ENCODE measurements at places on chromosomes 6 and 20.
A peak's percentile ranks its signal among the peaks of the same experiment; 100 is the strongest.

DNA sequence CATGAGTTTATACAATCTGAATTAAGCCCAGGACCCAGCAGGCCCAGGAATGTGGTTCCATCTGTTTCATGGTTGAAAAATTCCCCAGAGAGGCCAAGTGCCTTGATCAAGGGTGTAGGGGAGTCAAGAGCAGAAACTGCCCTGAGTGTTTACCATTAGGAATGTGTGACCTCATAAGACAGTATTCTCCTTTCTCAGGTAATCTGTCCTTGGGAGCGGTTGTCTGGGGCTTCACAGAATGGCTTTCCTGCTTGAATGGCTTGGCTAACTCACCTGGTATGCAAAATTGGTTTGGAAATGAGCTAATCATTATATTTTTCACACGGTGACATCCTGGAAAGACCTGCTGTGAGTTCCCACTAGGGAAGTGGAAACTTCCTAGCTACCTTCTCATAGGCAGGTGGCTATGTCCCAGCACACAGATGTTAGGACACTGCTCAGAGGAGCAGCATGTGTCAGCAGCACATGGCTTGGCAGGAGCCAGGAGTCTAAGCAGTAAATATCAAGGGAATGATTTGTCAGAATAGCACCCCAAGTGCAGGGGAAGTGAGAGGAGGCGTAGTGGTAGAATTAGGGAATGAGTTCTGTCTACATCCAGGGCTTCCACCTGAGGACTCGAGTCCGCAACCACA, 17.7 kb downstream of the CLIC5 start:
- no peak for DNase-seq

GRCh38 chr6:100101644-100102043, 107.6 kb upstream of the MCHR2 start:
- no peak for DNase-seq

DNA sequence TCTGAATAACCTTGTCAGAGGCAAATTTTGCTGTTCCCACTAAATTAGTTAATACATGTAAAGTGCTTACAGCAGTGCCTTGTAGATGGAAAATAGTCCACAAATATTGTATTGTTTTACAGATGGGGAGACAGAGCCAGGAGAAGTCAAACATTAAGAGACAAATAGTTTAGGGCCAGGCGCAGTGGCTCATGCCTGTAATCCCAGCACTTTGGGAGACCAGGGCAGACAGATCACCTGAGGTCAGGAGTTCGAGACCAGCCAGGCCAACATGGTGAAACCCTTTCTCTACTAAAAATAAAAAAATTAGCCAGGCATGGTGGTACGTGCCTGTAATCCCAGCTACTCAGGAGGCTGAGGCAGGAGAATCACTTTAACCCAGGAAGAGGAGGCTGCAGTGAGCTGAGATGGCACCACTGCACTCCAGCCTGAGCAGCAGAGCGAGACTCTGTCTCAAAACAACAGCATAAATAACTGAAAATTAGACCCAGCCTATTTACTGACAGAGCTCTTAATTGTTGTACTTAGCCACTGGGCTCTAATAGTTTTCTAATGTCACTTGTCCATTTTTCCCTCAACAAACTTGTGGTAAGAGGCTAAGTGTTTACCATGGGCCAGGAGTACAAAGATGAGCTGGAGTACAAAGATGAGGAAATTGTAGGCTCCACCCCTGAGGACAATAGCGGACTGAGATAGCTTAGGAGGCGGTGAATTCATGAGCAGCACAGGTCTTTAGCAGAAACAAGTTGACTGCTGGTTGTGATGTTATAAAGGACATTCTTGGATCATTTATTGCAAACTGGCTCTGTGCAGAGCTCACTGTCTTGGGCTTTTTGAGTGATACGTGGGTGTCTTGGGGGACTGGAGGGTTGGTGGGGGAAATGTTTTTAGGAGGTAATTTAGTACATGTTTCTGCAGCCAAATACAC, 6.4 kb downstream of the ZSWIM3 start:
- DNase-seq, result no peak

DNA sequence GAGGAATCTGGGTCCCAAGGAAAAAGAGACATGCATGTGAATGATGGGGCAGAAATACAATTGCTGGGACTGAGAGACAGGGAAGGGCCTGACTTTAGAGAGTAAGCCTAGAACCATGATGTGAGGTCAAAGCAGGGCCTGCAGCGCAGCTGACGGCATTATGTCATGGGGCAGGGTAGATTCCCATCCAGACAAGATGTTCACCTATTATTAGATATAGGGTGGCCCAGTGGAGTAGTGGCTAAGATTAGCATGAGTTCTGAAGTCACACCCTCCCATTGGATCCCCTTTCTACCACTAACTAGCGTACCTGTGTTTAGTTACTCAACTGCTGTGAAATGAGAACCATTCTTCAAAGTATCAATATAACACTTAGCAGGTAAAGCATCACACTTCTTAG, 39.6 kb downstream of the NDUFAF5 start:
- no peak for DNase-seq

DNA sequence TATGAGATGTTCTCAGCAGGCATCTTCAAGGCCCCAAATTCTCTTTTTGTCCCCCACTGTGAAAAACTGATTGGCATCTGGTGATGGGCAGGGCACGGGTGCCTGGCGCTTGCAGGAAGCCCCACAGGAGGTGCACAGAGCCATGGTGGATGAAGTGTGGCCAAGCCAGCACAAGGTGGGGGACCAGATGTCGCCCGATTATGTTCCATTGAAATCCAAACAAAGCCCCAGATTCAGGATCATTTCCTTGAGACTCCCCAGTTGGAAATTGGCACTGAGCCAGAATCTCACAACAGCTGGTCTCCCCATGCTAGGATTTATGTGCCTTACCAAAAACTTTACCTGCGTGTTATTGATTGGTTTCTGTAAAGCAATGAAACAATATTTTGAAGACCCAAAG, 186.1 kb downstream of the ADAT2 start:
- DNase-seq, result no peak

DNA sequence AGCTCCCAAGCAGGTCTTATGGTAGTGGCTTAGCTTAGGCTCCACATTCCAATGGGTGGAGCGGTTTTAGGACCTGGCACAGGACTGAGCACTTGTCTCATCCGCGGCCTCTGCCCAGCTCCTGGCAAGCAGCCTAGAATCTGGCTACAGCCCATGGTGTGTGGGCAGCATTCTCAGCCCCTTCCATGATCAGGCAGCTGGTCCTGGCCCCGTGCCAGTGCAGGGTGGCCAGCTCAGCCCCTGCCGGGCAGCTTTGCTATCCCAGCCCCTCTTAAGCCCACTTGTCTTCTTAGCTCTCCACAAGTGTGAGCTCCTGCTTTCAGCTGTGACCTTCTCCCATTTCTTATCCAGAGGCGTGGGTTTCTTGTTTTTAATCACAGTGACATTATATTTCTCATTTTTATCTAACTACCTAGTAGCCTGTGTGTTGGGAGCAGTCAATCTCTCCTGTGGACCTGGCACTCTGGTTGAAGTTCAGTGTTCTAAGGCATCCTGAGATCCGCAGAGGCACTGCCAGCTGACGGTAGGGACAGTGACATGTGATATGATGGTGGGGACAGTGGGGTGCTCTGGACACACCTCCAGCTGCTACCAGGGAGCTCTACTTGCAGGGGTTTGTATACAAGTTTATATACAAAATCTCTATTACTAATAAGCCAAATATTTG, 119.9 kb upstream of the PRND start:
- no peak for DNase-seq

GRCh38 chr6:124699038-124699437, 263.2 kb upstream of the RNF217 start:
- DNase-seq, result no peak

DNA sequence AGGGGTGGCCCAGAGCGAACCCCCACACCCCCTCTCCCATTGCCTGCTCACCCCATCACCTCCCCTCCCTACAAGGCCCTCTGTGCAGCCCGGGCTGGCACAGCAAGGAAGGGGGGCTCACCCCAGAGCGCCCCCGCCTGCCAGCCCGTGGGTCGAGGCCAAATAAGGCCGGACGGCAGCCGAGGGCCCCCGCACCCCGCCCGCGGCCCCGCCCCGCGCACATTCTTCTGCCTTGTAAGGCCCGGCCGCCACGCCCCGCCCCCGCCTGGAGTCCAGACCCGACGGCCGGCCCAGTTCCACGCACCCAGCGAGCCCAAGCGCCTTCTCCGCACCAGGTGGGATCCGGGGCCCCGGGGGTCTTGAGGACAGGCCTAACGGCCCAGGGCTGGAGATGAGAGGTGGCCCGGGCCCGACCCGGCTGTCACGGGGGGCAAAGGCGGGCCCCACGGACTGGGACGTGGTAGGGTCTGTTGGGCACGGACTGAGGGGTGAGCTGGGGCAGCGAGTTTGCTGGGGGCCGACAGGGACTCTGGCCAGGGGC, at the start of gene MYL9:
Gene MYL9 (plus strand): TSS at position 293 of the 541 bp plus-strand sequence. CDS start 3,366 bp downstream, outside the sequence.
- no peak for DNase-seq

DNA sequence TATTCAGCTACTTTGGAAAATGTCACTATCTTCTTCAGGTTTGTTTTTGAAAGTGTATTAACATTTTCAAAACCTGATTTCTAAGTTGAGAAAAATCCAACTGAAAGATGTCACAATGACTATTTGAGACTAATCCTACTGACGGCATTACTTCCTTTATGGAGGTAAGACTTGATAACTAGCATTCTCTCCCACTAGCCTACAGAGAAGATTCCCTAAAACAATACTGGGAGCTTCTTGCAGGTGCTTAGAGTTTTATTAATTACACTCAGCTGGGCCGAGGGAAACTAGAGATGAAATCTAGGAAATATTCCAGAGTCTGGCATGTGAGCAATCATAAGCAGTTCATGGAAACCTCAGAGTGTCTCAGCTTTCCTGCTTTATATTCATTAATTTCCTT, 114.0 kb downstream of the LCA5 start:
- no peak for DNase-seq

DNA sequence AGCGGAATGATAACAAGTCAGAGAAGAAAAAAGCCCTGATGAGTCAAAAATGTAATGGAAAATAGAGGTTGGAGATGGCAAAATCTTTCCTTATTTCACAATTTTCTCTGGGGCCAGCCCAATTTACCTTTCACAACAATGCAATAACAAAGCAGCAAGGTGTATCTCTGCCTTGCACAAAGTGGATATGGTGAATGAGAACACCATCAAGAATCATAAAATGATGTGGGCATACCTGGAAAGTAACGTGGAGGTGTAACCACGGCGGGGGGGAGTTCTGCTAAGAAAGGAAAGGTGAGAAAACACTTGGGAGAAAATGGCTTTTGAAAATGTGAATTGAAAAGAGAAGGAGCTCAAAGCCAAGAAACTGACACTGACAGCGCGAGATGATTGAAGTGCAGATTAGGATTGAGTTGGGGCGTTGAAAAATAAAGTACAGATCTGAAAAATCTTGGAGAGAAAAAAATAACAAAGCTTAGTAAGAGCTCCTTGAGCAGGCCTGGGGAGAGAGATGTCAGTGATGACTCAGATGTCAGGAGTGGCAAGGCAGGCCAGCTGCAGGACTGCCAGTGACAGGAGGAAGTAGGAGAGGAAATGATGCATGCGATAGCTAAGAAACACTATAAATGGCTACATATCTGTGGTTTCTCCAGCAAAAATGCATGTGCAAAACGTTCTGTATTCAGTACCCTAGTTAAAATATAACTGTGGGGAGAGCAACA, 26.2 kb downstream of the ARHGAP18 start:
- DNase-seq, result peak; percentile 30

DNA sequence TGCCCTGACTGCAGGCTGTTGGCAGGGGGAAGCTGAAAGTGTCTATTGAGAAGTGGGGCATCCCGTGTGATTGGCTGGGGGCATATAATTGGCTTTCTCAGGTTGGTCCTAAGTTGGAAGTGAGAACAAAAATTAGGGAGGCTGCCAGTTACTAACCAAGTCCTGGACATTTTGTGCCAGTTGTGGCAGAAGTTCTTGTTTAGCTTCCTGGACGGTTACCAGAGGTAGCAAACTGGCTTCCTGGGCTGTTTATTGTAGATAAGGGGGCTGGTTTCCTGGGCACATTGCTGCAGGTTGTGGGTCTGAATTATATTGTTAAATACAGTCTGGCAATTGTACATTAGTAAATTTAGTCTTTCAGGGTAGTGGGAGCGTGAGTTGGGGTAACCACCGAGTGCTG, 50.6 kb upstream of the SLC2A12 start:
- no peak for DNase-seq

GRCh38 chr6:39488255-39488879, 165.9 kb upstream of the KCNK16 start:
- DNase-seq, result no peak

- DNase-seq, result no peak
These were observed 44.0 kb upstream of the RNGTT start for GRCh38 chr6:89007209-89008000.

DNA sequence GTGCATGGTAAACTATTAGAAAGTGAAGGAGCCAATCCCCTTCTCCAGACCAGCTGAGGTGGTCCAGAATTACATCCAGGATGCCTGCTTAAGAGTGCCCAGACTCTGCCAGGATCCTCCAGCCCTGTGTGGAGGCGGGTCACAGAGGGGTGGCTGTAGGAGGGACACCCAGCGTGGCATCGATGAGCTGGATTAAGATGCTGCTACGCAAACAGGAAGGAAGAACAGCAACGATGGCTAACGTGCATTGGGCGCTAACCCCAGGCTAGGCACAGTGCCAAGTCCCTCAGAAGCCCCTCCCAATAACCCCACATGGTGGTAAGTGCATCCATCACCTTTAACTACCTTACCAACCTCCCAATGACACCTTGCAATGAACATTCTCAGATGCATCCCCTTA, 63.9 kb upstream of the MRPS10 start:
- peak; percentile 60 for DNase-seq

DNA sequence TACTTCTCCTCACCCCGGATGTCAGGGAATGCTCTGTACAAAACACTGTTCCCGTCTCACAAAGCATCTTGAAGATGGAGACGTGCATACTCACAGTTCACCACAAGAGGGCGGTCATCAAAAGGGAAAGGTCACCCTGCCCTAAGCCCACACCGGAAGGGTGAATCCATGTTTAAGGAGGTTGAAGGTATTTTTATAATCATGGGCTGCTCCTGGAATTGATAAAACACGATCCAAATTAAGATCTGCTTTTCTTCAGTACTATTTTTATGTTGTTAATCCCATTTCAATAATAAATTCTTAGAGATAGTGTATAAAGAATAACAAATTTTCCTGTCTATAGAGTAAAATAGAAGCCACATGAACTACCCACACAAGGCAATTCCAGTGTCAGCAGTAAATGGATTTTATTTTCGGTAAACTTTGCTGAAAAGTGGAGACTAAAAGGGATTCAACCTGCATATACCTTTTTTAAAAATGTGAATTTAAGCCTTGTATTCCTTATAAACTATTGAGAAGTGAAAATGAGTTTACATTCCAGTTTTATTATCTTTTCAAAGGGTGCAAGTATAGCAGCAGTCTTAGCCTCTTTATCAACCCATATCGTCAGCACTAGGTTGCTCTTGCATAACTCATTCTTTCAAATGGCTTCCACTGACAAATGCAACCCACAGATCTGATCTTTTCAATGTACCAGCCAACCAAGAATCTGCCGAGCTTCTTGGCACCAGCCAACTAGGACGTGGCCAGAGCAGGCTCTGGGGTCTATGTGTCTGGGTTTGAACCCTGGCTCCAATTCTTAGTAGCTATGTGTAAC, 79.7 kb upstream of the MBOAT1 start:
- peak; percentile 35 for DNase-seq

GRCh38 chr6:169263836-169264608, 10.4 kb upstream of the THBS2 start:
- no peak for DNase-seq

Measured in activated CD8-positive, alpha-beta memory T cell treated with anti-CD3 and anti-CD28 coated beads for 1 hour (primary cell).